ENCODE measurements at places on chromosomes 1 and 21.

DNA sequence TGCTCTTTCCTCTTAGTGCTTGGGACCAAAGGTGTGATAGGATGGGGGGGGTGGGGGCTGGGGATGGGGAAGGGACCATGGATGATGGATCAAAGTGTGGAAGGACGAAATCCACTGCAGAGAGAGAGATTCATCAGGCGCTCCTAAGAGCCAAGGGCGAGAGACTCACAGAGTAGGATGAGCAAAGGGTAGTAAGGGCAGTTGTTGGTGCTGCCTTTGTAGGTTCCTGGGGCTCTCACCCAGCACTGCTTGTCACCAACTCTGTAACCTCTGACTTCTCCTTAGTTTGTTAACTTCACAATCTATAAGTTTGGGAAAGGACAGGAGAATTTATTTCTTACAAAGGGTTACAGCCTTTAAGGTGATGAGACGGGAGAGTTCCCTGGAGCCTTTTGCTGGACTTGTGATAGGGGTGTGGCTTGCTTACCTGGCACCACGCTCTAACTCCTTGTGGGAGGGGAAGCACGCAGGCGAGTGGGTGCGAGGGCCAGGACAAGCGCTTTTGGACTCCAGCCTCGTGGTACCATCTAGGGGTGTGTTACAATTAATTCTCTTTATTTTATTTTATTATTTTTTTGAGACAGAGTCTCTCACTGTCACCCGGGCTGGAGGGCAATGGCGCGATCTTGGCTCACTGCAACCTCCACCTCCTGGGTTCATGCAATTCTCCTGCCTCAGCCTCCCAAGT is 1.6 kb upstream of the PDXK start:
- DNase-seq, result no peak

- peak; percentile 95 for DNase-seq
Measured at GRCh38 chr1:28602536-28603439, 10.7 kb downstream of the RAB42 start.

GRCh38 chr1:218983433-218983832 is 190.2 kb upstream of the LYPLAL1 start:
- no peak for DNase-seq

DNA sequence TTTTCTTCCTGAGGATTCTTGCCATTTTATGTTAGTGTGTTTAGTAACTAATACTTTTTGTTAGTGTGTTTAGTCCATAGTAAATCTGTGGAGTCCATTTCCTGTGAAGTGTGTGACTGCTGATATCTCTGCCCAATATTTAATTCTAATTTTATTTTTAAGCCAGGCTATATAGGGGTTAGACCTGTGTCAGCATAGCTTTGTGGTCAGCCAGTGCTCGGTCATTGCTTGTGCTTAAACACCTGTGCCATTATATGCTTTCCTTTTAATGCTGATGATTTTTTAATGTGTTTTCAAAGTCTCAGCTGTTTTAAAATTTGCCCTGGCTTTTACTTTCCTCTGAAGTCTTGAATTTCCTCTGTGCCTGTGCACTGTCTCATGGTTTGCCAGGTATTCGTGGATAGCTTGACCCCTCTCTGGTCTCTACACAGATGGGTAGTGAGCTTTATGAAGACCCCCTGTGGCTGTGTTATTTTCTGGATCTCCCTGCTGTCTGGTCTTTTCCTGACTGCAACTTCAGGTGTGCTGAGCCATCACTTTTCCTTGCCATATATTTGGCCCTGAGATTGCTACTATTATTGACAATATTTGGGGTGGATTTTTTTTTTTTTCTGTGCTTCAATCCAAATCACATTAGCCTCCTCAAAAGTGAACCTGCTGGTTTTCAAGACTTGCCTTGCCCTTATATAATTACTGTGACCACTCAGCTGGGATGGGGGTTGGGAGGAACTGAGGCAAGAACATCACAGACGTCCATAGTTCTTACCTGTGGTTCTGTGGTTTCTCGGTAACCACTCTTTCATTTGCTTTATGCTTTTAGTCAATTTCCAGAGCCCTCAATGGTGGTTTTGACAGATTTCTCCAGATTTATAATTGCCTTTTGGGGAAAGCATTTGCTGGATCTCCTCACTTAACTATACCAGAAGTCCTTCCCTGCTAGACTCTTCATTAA is 59.6 kb downstream of the RPS6KC1 start:
- DNase-seq, result no peak

- no peak for DNase-seq
Measured at GRCh38 chr1:238900334-238900865, 486.0 kb upstream of the CHRM3 start.

DNA sequence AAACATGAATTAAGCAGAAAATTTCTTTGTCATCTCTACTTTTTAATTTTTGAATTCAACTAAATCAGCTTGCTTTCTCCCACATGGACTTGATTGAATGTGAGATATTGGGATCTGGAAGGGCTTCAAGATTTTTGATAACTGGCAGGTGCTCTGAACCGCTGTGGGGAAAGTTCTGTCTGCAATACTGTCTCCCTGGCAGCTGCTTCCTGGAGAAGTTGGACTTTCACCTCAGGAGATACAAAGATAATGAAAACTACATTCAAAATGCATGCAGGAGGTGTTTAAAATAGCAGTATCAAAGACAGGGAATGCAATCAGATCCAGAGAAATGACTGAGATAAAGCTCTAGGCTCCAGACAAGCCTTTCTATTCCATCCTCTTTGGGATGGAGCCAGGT is 338.3 kb downstream of the NEGR1 start:
- no peak for DNase-seq

GRCh38 chr1:244964112-244964971 is 100.0 kb upstream of the HNRNPU start:
- peak; percentile 80 for DNase-seq

- DNase-seq, result no peak
Measured at GRCh38 chr1:41396084-41396483, 34.9 kb downstream of the FOXO6 start.

DNA sequence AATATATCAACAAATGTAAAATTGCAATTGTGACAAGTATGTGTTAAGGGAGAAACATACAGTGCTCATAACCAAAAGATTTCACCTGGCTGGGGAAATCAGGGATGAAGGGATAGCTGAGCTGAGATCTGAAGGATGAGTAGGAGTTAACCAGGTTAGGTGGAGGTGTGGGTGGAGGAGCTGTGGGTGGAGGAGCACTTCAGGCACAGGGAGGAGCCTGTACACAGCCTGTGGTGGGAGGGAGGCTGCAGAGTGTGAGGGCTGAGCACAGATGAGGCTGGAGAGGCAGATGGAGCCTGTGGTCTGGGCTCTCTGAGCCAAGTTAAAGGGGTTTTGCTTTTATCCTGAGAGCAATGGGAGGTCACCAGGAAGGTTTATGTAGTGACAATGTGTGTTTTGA is 111.9 kb downstream of the XCL2 start:
- DNase-seq, result no peak

DNA sequence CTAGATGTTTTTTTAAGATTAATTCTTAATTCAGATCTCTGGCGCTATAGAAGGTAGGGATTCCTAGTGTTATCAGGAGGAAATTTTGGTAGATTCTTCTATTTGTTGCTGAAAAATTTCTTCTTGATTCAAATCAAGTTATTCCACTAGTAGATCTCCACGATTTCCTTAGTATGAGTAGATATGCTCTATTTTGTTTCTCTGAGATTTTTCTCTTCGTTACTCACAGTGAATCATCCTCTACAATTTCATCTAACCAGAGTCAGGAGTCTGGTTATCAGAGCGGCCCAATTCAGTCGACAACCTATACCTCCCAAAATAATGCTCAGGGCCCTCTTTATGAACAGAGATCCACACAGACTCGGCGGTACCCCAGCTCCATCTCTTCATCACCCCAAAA is 18.8 kb upstream of the HAX1 start:
- no peak for DNase-seq

DNA sequence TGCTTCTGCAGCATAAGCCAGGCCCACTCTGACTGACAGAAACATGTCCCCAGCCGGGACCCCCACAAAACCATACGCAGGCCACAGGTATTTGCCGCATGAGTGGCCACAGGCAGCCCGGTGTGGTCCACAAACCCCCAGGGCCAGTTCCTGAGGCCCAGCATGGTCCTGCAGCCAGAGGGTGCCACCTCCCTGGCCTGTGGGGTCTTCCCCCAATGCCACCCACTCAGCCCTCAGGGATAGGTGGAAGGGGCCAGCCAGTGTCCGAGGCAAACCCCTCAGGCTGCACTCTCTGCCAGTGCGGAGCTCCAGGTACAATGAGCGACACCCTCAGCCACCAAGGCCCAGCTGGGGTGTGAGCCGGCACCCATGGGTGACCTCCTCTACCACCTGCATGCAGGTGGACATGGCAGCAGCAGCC is 43.5 kb downstream of the UBE2G2 start:
- DNase-seq, result no peak

DNA sequence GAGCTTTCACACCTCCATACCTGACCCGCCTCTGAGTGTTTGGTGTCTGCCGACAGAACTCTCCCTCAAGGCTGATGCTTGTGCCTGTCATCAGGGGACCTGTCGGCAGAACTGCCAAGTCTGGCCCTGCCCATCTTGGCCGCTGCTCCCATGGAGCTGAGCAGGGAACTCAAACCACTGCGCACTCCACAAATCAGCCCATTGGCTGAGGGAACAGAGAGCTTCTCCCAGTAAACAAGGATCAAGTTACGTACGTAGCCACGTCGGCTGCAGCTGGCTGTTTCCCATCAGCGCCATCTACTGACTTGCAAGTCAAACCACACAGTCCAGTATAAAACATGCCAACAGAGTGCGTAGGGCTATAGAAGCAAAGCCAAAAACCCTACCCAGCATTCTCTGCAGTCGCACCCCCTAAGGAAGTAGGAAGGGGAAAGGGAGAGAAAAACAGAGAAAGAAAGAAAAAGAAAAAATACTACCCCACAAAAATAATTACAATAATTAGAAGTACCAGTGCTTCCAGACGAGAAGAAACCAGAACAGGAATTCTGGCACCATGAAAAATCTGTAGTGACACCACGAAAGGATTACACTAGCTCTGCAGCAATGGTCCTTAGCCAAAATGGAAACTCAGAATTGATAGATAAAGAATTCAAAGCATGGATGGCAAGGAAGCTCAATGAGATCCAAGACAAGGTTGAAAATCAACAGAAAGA is 13.1 kb downstream of the KRTAP13-1 start:
- DNase-seq, result no peak

DNA sequence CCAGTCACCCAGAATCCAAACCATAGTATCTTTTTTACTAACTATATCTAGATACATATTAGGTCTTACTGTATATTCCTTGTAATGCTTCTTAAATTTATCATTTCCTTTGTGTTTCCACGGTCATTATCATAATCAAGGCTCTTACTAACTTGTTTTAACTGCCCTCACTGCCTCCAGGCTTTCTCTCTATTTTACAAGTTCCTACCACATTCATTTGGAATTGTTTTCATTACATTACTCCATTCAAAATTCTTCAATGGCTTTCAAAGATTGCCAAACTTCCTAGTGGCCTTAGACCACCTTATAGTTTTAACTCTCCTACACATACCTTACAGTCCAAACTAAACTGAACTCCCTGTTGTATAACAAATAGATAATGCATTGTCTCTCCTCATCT is 6.3 kb downstream of the HFM1 start:
- DNase-seq, result no peak

DNA sequence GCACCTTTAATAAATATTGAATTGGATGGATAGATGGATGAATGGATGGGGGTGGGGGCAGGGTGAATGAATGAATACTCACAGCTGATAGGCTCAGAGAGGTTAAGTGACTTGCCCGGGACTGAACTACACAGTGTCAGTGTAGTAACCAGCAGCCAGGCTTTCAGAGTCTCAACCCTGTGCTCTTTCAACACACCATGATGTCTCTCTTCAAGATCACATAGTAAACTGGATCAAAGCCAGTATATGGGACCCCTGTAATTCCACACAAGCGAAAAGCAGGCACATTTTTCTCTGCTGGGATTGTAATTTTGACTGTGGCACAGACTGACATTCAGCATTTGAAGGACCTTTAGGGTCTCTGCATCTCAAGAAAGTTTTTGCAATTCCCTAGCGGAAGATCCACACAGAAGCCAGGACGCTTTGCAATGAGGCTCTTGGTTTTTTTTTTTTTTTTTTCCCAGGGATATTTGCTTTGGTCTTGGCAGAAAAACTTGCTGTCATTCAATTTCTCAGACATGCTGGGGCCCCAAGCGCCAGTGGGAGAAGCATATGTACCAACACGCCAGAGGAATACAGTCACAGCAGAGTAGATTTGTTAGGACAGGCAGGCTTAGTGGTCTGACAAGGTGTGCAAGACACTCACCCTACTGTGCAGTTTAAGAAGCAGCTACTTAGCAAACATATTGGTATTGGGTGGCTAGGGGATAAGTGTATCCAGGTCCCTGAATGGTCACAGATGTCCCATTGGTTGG is 213.1 kb upstream of the CAMK1G start:
- no peak for DNase-seq

- no peak for DNase-seq
Measured at GRCh38 chr21:42140196-42140934, 69.2 kb downstream of the UMODL1 start.

DNA sequence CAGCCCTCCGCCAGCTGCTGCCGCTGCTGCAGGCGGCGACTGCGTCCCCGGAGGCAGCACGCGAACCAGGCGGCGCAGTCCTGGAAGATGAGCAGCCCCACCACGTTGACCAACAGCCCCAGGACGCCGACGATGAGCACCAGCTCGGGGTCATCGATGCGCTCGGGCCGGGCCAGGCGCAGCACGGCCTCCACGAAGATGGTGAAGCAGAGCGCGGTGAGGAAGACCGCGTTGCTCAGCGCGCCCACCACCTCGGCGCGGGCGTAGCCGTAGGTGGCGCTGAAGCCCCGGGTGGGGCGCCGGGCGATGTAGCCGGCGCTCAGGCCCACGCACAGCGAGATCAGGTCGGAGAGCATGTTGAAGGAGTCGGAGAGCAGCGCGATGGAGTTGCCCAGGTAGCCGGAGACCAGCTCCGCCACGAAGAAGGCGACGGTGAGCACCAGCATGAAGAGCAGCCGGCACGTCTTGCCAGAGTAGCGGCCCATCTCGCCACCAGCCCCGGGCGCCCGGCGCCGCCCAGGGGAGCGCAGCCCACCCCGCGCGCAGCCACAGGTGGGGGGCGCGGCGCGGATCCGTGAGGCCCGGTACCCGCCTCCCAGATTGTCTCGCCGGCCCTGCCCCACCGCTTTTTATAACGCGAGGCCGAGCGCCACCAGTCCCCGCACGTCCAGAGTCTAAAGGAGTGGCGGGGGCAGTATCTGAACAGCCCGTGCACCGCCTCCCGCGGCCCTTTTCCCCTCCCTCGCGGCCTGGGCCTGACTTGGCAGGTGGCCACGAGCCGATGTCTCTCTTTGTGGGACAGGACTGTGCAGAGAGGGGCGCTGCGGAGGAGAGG is at the start of gene SLC30A10:
Gene SLC30A10, minus strand, starts transcription at position 602 of the 835 bp plus-strand sequence. Its CDS starts 117 bp downstream, at position 485.
- peak; percentile 31 for DNase-seq

DNA sequence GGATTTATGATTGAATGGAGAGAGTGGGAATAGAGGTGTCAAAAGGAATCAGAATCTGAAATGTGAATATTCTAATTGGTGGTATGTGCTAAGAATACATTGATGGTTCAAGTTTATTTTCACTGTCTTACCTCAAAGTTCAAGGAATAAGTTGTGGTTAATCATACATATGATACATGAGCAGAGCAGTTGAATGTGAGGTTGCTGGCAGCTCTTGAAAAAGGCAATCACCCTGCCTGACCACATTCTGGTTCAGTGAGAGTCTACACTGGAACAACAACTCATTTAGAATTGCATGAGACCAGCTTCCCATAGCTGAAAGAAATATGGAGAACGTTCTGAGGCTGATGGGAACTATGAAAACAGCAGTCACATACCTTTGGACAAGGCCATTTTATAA is 68.3 kb upstream of the ARHGAP29 start:
- DNase-seq, result peak; percentile 67

GRCh38 chr1:185654199-185654951 is 79.8 kb upstream of the HMCN1 start:
- peak; percentile 64 for DNase-seq

GRCh38 chr1:203839081-203839480 is 22.3 kb upstream of the SNRPE start:
- DNase-seq, result peak; percentile 95

- DNase-seq, result no peak
Measured at GRCh38 chr1:62346886-62347285, 27.7 kb upstream of the KANK4 start.
